Chondrocyte (in vitro differentiated cells): ENCODE measurements at places on chromosomes 2 and 18.

- DNase-seq, result no peak
These were observed 90.3 kb downstream of the ZNF532 start for GRCh38 chr18:58955001-58955400.

DNA sequence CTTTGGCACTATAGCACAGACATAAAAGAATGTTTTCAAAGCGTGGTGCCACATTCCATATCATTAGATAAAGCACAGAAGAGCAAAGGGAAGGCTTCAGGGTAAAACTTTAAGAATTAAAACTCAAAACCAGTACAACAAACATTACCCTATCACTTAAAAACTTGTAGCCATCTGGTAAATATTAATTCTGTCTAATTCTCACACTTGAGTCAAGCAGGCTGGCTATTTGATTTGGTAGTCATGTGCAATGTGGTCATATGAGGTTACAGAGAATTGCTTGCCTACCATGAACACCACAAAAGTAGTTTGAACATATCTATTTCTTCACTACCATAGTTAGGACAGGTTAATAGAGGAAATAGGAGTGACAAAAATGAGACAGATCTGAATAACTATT is 244.9 kb downstream of the IRS1 start:
- no peak for DNase-seq

- no peak for DNase-seq
These were observed 20.0 kb upstream of the ASB18 start for GRCh38 chr2:236284208-236284607.

- DNase-seq, result no peak
These were observed 6.4 kb upstream of the SLC8A1 start for GRCh38 chr2:40458271-40458794.

DNA sequence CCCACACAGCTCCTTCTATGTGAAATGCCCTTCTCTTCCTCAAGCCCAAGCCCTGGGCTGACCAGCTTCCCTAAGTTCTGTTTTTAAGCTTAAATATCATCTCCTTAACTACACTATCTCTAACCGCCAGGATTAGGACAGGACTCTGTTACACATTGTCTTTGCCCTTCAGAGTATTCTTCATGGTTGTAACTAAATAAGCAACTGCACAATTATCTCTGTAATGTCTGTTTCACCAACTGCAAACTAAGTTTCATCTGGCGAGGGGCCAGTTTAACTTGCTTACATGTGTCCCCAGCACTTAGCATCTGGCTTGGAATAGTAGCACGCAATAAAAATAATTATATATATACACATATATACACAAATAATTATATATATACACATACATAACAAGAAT is 1.1 kb upstream of the ERMN start:
- no peak for DNase-seq

GRCh38 chr18:77119851-77120491 is 12.6 kb downstream of the MBP start:
- peak; percentile 61 for DNase-seq

- no peak for DNase-seq
These were observed 18.6 kb downstream of the EHBP1 start for GRCh38 chr2:62724106-62724505.
